Right renal cortex interstitium (tissue), 3 donors: ENCODE measurements at places on chromosomes 7 and 10. TPM values are rescaled to one million over a fixed set of nuclear protein-coding genes. Genes with fewer than 3 reads are reported as not detected.

MYO3A gene
- polyA plus RNA-seq, result 6.4 TPM

DNA sequence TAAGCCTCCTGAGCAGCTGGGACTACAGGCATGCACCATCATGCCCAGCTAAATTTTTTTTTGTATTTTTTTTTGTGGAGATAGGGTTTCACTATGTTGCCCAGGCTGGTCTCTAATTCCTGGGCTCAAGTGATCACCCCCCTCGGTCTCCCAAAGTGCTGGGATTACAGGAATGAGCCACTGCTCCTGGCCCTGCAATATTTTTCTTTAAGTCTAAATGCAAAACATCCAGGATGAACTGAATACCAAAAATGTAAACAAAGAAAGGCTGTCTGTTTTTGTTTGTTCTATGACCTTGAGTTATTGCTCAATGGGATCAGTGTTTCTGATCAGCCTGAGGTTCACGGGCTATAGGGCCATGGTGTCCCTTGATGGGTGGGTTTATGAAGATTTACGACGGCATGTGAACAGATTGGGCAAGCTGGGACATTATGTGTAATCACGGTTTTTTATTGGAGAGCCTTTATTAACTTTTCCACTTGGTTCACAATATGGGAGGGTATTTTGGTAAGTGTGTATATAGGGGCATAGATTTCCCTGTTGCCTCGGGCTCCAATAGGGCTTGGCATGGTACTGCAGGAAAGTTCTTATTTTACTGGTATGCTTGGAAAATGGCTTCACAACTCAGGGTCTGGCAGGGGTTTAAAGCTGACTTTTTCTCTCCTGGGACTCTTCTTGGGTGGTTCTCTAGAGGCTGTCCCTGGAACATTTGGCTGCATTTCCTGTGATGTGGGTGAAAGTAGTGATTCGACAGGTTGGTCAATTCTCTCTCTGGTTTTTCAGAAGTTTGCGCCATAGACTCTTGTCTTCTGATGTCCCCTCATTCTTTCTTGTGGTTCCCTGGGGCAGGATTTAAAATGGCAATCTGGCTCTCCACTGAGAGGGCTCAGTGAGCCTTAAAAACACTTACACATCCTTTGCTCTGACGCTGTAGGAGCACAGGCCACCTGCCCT lies 41.6 kb downstream of the MRPS33 start:
- DNase-seq, result no peak

TMEM176A gene
- polyA plus RNA-seq, result 89.0 TPM

DNA sequence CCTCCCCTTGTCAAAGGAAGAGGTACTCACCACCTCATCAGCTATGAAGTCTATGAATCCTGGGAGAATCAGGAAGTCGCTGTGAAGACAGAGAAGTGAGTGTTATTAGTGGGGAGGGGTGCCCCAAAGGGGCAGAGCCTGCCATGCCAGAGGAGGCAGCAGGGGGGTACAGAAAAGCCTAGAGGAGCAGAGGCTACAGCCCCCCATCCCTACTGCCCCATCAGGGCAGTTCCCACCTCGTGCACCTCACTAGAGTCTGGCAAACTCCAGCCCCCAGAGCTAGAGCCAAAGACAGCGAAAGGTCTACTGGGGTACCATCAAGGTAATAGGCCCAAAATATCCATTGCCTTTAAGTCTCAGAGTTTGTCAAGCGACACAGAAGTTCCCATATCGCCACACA lies 6.1 kb downstream of the IMPDH1 start:
- DNase-seq, result no peak

BLNK gene
- polyA plus RNA-seq, result 38.2 TPM

GRCh38 chr7:21364801-21365271 lies 63.0 kb upstream of the SP4 start:
- no peak for DNase-seq
